ENCODE measurements at places on chromosomes 7 and 10.
A peak's percentile ranks its signal among the peaks of the same experiment; 100 is the strongest.

- peak; percentile 35 for DNase-seq
These were observed 94.8 kb downstream of the CHN2 start for GRCh38 chr7:29289156-29290021.

GRCh38 chr7:104795616-104796398, 218.2 kb upstream of the KMT2E start:
- DNase-seq: no peak

DNA sequence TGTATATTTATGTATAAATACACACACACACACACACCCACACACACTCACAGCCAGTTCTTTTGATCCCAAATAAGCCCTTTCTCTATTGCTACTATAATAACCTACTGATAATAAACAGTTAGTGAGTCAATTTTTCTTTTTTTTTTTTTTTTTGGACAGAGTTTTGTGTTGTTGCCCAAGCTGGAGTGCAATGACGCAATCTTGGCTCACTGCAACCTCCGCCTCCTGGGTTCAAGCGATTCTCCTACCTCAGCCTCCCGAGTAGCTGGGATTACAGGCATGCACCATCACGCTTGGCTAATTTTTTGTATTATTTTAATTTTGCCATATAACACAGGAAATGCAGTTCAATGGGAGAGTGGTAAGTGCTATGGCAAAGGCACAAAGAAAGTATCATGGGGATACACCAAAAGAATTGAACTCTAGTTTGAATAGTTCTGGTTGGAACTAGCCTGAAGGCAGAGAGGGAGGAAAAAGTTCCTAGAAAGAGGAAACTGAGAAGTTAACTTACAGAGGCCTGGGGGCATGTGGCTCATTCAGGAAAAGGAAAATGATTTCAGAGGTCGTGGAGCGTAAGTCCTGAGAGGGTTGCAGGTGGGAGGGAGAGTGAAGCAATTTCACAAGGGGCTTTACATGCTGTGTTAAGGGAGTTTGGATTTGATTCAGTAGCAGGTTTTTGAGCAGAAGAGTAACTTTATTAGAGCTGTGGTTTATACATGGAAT, 44.4 kb upstream of the JCAD start:
- DNase-seq: no peak

- DNase-seq: peak; percentile 44
These were observed 24.3 kb downstream of the PRLHR start for GRCh38 chr10:118571123-118571522.

GRCh38 chr7:96034940-96035727, 262.8 kb downstream of the DYNC1I1 start:
- no peak for DNase-seq

GRCh38 chr10:28878236-28878970, 201.1 kb downstream of the BAMBI start:
- no peak for DNase-seq

- no peak for DNase-seq
These were observed 16.2 kb upstream of the PRR15 start for GRCh38 chr7:29547421-29547820.

DNA sequence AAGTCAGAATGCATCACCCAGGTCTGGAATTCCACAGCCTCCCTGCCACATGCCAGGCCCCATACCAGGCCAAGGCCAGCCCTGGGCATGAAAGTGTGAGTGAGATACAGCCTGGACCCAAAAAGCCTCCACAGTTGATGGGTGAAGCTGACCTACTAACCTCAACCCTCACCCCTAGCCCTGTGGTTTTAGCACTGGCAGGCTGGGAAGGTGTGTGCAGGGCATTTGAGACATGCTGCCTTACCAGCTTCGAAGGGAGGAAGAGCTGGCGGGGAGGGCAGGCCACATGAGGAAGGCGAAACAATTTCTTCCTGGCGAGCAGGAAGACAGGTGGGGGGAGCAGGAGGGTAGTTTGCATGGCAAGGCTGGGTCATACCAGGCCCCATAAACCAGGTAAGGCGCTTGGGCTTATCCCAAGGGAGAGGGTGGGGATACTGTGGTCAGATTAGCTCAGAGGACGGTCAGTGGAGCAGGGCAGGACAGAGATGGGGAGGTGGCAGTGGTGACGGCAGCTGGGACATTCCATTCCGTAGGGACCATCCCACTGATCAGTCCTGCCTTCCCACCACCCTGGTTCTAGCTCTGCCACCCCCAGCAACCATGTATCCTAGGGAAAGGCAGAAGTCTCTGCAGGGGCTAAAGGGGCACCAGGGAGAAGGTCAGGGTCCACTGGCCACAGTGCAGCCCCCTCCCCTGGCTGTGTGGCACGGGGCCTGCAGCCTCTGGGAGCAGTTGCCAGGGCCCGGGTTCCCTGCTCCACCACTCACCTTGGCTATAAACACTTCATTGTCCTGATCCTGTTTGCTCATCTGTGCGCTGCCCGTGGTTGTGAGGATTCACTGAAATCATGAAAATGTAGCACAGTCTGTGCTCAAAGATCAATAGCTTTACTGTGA, 155.8 kb downstream of the NRF1 start:
- DNase-seq: no peak

DNA sequence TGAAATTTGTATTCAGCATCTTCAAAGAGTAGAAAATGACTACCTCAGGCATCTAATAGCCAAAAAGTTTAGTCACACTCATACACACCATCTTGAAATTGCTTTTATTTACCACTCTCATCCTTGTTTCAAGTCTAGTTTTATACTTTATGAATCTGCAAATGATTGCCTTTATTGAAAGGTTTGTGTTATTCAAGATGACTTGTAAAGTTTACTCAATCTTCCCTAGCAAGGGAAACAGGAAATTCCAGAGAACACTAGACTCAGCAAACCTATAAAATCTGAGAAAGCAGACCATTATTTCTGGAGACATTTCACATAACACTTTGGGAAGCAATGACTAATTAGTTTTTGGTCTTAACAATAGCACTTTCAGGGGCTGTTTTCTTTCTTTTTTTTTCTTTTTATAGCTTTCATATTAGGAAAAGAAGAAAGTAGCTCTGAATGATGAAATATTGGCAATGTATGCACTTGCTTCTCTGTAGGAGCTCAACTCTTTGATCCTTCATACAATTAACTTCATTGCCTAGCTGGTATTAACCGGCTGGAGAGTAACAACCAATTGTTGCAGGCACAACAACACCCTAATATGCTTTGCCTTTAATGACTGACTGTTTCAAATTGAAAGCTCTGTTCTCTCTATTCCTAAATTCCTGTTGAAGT, 68.9 kb upstream of the HDAC9 start:
- no peak for DNase-seq

- DNase-seq: no peak
These were observed 11.4 kb downstream of the BCAP29 start for GRCh38 chr7:107591421-107591820.
